ENCODE measurements at places on chromosomes 16 and 17.

DNA sequence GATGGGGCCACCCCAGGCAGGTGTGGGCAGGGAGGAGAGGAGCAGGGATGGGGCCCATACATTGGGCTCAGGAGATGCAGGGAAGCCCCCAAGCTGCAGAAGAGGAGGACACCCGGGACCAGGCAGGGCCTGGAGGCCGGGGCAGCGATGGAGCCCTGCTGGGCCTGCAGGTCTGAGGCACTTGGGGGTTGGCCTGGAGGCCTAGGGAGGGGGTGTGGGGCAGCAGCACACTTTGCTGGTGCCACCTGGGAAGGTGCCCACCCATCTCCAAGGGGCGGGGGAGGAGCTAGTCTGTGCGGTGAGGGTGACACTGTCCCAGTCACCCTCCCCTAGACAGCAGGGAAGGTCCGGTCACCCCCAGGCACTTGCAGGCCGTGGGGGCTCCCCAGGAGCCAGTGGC is 6.4 kb upstream of the CCDC57 start:
- ATAC-seq = no peak

DNA sequence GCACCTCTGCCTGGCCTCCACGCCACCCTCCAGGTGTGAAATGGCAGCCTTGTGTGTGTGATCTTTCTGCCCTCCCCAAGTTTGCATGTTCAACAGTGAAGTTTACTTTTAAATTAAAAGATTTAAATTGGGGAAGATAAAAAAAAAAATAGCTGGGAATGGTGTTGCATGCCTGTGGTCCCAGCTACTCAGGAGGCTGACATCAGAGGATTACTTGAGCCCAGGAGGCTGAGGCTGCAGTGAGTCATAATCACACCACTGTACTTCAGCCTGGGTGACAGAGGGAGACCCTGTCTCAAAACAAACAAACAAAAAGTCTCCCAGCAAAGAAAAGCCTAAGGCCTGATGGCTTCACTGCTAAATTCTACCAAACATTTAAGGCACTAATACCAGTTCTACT is 35.4 kb upstream of the RNF43 start:
- no peak for ATAC-seq

DNA sequence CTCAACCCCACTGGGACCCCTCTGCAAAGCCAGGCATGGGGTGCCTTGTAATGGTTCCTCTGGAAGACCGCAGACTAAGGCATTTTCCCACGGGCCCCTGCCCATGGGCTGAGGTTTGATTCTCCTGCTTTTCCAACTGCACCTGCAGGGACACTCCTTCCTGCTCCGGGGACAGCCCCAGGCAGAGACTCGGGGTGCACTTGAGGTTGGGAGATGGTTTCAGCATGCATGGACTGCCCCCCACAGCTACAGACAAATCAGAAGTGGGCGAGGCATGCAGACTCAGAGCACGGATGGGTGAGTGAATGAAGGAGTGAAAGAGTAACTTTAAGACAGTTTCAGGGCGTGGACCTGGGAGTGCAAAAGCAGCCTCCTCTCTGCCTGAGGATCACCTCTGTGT is 87.9 kb upstream of the RPL38 start:
- ATAC-seq = no peak

GRCh38 chr16:50593410-50594150 is 45.4 kb downstream of the NKD1 start:
- ATAC-seq = no peak

GRCh38 chr17:55334285-55334684 is 69.5 kb downstream of the HLF start:
- peak; percentile 48 for ATAC-seq

- ATAC-seq = peak; percentile 47
Measured at GRCh38 chr16:84683691-84684591, 15.9 kb upstream of the USP10 start.

- ATAC-seq = no peak
Measured at GRCh38 chr16:51967646-51968045, 579.3 kb downstream of the TOX3 start.
